ENCODE measurements at places on chromosomes 4 and X.

DNA sequence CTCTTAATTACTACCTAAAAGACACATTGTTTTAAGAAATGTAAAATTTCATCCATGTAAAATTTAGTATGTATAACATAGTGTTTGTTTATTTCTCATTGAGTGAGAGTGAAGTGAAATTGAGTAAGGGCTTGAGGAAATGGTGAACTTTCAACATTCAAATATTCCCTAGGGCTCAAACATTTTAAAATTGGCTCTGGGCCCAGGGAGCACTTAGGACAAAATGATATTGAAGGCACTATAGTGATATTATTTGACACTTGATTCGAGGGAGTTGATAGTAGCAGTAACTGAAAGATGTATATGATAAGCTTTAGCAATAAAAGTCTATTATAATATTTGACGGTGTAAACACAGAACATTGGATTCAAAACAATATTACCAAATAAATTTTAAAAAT is 1244.0 kb upstream of the TENM3 start:
- no peak for DNase-seq

GRCh38 chrX:38989076-38989475 is 187.8 kb downstream of the MID1IP1 start:
- DNase-seq: no peak

- no peak for DNase-seq
These were observed 94.7 kb upstream of the DIPK2B start for GRCh38 chrX:45295259-45295986.

GRCh38 chr4:126604268-126604867 is 1028.4 kb upstream of the INTU start:
- DNase-seq: no peak

GRCh38 chr4:73344106-73344505 is 60.0 kb upstream of the ALB start:
- no peak for DNase-seq

DNA sequence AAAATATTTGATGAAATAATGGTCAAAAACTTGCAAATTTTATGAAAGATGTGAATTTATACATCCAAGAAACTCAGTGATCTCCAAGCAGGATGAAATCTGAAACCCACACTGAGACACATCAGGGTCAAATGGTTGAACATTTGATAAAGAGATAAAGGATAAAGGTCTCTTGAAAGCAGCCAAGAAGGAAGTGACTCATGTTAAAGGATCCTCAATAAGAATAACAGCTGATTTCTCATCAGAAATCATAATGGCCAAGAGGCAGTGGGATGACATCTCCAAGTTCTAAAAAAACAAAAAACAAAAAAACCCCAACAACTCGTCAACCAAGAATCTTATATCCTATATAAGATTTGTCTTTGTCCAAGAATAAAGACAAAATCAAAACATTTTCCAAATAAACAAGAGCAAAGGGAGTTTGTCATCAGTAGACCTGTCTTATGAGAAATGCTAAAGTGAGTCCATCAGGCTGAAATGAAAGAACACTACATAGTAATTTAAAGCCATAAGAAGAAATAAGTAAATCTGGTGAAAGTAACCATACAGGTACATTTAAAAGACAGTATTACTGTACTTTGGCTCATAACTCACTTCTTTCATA is 121.7 kb downstream of the PDS5A start:
- no peak for DNase-seq

DNA sequence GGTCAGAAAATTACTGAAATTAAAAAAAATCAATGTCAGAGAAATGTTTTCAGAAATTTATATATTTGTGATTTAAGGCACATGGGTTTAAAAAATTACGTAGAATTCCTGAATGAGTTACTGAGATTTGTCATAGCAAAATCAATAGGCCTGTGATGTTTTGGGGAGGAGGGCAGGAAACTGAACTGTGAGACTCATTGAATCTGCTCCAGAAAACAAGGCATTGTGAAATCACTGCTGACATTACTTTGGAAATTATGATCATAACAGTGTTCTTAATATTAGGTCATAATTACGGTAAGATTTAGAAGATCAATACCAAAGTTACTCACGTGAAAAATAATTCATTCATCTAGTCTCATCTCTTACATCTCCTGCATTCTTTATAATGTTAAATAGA is 5.3 kb downstream of the FGF5 start:
- no peak for DNase-seq

DNA sequence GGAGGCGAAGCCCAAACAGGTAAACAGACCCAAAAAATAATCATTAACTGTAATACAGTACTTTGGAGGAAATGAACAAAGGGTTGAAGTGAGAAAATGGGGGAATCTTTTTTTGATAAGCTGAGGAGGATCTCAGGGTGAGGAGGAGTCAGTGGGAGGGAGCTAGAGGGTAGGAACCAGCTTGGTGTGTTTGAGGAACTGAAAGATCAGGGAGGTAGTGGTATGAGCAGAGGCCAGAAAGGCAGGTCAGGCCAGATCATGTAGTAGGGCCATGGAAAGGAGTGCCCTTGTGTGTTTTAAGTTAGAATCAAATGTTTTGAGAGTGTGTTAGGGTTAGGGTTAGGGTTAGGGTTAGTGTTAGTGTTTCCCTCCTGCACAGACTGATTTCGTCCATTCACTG is 48.8 kb downstream of the PPP2R2C start:
- DNase-seq: no peak

GRCh38 chr4:175106301-175106700 is 188.1 kb downstream of the ADAM29 start:
- no peak for DNase-seq

- DNase-seq: no peak
These were observed 94.8 kb downstream of the ARSJ start for GRCh38 chr4:113884655-113885054.

GRCh38 chr4:108570993-108571569 is 49.3 kb upstream of the RPL34 start:
- DNase-seq: no peak

- no peak for DNase-seq
These were observed 37.1 kb downstream of the SNX25 start for GRCh38 chr4:185246453-185246852.

- no peak for DNase-seq
These were observed 18.8 kb downstream of the RGS12 start for GRCh38 chr4:3311489-3312171.

GRCh38 chr4:174402470-174403176 is 118.9 kb downstream of the CEP44 start:
- no peak for DNase-seq

DNA sequence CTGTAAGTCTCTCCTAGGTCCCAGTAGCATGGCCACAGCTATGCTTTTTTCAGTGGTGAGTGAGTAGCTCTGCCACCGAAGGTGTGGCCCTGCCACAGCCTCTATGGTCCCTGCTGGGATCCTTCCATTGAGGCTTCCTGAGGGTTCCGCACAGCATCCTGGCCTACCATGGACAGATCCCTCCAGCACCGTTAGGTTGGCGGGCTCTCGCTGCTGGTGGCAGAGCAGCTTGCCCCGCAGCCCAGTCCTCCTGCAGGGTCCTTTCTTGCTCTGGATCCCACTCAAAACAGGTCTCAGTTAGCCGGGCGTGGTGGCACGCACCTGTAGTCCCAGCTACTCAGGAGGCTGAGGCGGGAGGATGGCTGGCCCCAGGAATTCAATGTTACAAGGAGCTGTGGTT is 2.4 kb upstream of the PDZD4 start:
- DNase-seq: no peak

Measured in activated T-cell treated with anti-CD3 and anti-CD28 coated beads for 4 hours (primary cell).